NAMALWA (cell line): ENCODE measurements at places on chromosomes 4 and X.

DNA sequence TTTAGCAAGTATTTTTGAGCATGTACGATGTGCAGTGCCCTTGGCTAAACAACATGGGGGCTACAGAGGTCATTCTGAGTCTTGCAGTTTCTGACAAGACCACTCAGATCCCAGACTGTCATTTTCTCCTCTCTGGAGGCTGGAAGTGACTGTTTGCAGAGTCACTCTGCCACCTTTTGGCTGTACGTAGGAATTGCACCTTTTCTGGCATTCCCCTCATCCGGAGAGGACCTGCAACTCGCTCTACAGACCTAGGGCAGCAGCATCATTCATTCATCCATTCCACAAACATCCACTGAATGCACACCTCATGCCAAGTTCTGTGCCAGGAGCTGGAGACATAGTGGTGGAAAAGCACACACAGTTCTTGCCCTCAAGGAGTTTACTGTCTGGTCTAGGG is 160.4 kb upstream of the GPR101 start:
- peak; percentile 57 for DNase-seq

DNA sequence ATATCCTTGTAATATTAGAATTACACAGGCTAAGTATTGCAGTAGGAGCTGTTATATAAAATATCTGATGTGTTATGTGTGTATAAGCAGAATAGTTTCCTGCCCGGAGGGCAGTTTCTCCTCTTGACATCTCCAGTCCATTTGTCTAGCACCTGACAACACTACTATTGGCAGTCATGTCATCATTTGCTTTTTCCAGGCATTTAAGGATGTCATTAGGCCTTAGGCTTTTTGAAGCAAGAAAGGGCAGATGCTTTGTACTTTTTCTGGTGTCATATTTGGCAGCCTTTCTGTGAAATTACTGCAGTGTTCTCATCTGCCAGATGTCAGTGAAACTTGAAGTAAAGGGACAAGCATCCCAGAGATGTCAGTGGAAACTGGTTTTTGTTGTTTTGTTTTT is 2017.6 kb upstream of the IGFBP7 start:
- DNase-seq: no peak

GRCh38 chrX:2500803-2501558 is at the start of the genes DHRSX and ZBED1:
Gene DHRSX, minus strand, starts transcription at chrX:2500976. Its CDS starts 51 bp downstream, at chrX:2500925.
Gene ZBED1, minus strand, starts transcription at chrX:2500976. Its CDS starts 10,257 bp downstream, at chrX:2490719.
- peak; percentile 17 for DNase-seq

DNA sequence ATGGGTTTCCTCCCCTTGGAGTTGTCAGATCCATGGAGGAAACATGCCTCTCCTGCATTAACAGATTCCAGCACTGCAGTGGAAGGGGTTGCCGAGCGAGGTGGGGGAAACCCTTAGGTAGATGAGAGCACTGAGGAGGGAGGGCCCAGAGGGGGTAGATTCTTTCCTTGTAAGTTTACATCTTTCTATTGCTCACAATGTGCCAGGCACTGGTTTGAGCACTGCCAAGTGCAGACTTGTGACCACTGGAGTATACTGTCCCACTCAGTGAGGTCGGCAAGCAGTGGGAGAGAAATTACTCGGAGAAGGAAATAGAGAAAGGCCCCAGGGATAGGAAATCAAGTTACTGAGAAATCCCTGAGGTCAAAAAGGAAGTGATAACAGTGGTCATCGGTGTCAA is 27.8 kb upstream of the TMEM154 start:
- DNase-seq: no peak

DNA sequence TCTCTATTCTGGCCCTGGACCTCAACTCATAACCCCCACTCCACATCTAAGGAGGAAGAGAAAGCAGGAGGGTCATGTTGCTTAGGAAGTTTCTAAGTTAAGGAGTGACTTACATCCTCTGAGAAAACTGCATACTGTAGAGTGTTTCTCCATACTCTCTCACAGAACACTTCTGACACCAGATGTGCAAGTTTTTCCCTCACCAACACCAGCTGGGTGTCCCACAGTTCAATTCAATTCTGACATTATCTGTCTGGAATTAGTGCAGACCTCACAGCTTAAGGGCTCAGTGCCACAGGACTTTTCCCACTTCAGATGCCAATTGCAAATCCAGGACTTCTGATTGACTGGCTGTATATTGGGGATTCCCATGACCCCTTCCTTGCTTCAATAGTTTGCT is 89.0 kb upstream of the SFRP2 start:
- no peak for DNase-seq

- DNase-seq: no peak
Observed at GRCh38 chr4:173009129-173009823, 159.3 kb upstream of the GALNT7 start.

- DNase-seq: no peak
Observed at GRCh38 chrX:8586953-8587352, 122.3 kb downstream of the VCX3B start.

GRCh38 chr4:143071351-143071750 is 113.4 kb upstream of the USP38 start:
- no peak for DNase-seq

GRCh38 chrX:122188751-122189150 is 995.3 kb upstream of the GRIA3 start:
- DNase-seq: no peak

DNA sequence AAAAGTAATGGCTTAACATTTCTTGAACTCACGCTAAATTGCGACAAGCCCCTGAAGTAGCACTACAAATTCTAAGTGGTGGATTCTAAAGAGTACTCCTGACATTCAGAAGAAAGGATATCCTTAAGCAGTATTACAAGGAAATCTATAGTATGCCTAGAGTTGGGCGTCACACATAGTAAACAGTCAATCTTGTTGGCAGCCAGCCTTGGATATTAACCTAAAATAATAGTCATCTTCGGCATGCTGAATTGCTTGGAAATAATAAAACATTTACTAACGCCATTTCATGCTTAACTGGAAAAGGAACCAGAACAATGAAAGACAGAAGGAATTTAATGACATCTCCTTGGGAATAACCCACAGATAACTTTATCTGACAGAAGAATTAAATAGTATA is 18.6 kb downstream of the ATP8A1 start:
- no peak for DNase-seq

DNA sequence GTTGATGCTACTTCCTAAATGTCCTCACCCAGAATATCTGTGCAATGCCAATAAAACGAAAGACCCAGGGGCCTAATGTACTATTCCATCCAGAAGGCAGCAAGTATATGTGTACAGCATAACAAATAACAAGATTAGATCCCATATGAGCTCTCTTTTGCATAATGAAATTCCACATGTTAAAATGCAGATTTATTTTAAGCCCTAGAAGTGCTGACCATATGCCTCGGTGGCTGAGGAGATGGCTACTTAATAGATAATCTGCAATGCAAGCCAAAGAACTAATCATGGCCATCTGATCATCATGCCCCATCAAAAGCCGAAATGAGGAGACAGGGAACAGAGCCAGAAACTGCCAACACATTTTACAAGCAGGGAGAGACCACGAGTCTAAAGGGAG is 293.5 kb downstream of the KCNIP4 start:
- no peak for DNase-seq

- DNase-seq: no peak
Observed at GRCh38 chrX:45750639-45751038, 550.0 kb upstream of the DIPK2B start.

GRCh38 chr4:56467284-56468096 is at the start of gene SRP72:
Gene SRP72, plus strand, starts transcription at chr4:56467617. Its CDS starts 19 bp downstream, at chr4:56467636.
- peak; percentile 95 for DNase-seq

DNA sequence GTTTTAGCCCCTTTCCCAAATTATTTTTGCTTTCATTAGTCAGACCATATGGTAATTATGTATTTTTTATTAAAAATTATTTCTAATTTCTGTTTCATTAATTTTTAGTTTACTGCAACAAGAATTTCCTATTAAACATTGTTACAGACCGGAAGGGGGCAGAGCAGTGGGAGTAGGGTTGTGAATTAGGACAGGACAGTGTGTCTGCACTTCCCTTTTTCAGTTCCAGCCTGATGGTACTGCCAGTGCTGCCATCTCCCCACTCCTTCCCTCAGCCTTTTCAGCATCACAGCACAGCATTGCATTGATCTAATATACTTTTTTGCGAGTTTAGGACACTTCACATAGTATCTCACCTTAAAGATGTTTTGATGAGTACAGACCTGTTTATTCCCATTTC is 76.5 kb downstream of the STIM2 start:
- peak; percentile 15 for DNase-seq

- DNase-seq: no peak
Observed at GRCh38 chr4:163651761-163652160, 157.3 kb downstream of the TMA16 start.

DNA sequence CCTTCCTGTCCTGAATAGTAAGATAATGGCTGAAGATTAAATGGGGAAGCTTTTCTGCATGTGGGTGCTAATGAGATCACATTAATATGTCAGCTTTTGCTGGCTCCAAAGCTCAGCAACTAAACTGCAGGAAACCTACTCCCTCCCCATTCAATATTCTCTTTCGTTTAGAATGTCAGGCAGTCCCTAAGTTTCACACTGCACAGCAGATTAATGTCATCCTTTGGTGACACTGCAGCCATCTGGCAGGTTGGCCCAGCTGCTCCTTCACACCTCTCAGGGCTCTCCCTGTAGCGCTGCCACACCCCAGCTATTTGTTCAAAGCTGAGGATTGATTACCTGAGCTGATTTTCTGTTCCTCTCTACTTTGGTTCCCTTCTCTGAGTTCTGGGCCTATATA is 110.5 kb downstream of the KDR start:
- DNase-seq: no peak

DNA sequence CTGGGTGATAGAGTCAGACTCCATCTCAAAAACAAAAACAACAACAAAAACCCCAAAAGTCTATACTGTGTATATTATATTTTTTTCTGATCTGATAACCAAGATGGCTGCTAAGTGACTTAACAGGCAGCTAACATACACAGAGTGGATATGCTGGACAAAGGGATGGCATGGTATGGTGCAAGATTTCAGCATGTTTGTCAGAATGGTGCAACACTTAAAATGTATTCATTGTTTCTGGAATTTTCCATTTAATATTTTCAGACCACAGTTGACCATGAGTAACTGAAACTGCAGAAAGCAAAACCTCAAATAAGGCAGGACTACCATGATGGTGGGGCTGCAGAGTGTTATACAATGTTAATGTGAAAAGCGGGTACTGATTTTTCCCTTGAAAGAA is 6.1 kb upstream of the BOD1L1 start:
- DNase-seq: no peak

DNA sequence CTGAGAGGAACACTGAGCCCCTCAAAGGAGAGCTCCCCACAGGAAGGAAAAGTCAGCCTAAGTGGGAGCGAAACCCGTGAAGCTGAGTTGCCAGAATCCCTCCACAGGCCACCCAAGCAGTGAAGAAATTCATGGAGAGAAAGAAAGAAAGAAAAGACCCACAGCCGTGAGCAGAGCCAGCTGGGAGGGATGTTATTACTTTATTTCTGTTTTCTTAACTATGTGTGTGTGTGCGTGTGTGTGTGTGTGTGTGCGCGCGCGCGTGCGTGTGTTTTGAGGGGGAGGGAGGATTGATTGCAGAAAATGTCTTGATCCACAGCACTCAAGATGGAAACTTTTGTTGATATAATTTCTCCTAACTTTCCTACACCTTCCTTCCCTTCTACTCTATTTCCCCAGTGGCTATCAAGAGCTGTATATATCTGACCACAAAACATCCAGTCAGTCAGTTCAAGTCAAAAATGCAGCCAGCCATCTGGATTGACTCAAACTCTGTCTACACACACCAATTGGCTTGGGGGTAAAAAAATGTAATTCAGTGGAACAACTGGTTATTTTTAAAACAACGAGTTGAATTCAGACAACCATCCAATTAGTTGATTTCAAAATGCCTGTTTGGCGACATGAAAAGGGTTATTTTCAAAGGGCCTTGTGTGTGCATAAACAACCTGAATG is 13.8 kb upstream of the GPC3 start:
- no peak for DNase-seq

DNA sequence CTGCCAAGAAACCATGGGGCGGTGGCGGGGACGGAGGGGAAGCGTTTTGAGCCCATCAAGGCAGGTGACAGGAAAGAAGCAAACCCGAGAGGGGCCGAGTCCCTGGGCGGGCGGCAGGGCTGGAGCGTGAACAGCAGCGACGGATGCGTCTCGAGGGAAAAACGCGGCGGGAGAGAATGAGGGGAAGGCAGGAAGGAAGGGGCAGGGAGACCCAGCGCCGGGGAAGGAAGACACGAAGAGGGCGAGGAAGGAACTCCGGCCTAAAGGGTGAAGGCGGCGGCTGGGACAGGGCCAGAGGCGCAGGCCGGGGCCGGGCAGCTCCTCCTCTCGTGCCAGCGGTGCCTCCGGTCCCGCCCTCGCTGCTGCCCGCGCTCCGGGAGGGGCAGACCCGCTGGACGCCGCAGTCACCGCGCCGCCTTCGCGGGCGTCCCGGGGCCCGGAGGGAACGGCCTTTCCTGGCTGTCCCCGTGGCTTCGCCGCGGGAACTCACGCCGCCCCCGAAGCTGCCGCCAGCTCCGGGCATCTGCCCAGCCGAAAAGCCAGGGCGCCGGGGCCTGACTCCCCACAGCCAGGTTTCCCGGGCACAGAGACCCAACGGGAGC is 751 bp upstream of the RGS12 start:
- DNase-seq: no peak

GRCh38 chr4:74608151-74608949 is 163.4 kb downstream of the AREG start:
- DNase-seq: no peak

DNA sequence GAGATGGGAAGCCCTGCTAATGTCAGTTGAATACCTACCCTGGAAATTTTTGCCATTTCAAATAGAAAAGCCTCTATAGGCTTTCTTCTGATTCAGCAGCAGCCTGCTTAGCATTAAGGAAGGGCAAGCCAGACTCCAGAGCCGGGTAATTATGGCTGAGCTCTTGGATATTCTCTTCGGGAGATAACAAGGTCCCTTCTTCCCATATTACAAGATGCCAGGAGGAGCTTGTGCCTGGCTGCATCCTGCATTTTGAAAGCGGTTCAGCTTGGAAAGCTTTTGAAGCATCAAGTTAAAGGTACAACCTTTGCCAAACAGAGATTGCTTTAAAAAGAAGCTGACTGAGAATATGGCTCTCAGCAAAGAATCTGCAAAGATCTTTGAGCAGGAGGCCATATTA is 399.6 kb upstream of the RPS6KA3 start:
- no peak for DNase-seq
